Activated naive CD8-positive, alpha-beta T cell treated with anti-CD3 and anti-CD28 coated beads for 36 hours (primary cell): ENCODE measurements at places on chromosomes 7 and 10.

- no peaks in the 10 kb centered on the region for H3K36me3 ChIP-seq
- peak overlapping the region; percentile 88 for H3K27ac ChIP-seq
- peak; percentile 64 for DNase-seq
- peak overlapping the region; percentile 51 for H3K4me3 ChIP-seq
Measured at GRCh38 chr10:62853710-62854109, 37.5 kb upstream of the EGR2 start.

DNA sequence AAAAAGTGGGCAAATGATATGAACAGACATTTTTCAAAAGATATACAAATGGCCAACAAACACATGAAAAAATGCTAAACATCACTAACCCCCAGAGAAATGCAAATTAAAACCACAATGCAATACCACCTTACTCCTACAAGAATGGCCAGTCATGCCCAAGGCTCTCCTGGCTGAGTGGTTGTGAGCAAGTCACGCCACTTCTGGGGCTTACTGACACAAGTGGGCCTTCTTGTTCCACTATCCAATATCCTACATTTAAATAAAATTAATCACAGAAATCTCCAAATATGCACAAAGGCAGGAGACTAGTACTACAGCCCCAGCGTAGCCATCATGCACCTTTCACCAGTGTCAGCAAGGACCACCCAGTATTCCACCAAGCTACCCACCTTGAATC is 181.9 kb downstream of the TNS3 start:
- no peak for DNase-seq

- H3K27me3 ChIP-seq, result peaks cover 4% of the 10 kb centered on the region
- no peak overlapping the region for H3K27ac ChIP-seq
- no peaks in the 10 kb centered on the region for H3K4me1 ChIP-seq
- no peak overlapping the region for H3K4me3 ChIP-seq
- no peaks in the 10 kb centered on the region for H3K36me3 ChIP-seq
Measured at GRCh38 chr7:94738071-94738470, 82.1 kb upstream of the SGCE start.

DNA sequence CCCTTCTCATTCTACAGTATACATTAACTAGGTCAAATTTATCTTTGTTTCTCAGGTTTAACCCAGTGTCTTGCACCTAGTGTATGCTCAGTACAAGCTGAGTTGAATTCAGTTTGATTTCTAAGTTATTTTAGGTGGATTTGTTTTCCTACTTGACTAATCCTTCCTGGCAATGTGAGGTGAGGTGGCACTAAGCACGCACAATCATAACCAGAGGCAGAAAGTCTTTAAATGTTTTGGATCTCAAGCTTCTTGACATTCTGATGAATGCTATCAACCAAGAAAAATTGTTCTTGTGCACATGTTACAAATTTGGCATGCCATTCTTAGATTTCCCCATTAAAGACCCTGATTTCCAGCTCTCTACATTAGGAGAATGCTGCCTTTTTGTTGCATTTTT is 3.2 kb downstream of the BZW2 start:
- DNase-seq, result no peak
- no peak overlapping the region for H3K27ac ChIP-seq
- peak overlapping the region; percentile 99 for H3K4me3 ChIP-seq
- H3K27me3 ChIP-seq, result no peaks in the 10 kb centered on the region

DNA sequence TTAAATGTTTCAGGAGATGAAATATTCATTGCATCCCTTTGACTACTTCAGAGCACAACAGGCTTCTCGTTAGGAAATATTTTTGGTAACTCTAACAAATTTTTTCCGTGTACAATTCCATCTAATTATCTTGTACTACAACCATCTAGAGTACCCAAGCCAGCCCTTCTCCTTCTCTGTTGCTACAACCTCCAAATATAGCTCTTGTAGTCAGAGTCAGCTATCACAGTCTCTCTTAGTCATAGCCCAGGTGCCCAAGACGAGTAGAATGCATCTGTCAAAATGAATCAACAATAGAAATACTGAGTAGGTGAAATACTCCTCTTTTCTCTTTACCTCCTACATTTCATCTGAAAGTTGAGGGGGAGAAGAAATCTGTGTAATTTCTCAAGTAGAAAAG is 74.0 kb downstream of the INHBA start:
- no peak overlapping the region for H3K4me3 ChIP-seq
- DNase-seq, result no peak
- no peaks in the 10 kb centered on the region for H3K27me3 ChIP-seq
- no peaks in the 10 kb centered on the region for H3K4me1 ChIP-seq
- H3K27ac ChIP-seq, result no peak overlapping the region
- H3K36me3 ChIP-seq, result no peaks in the 10 kb centered on the region

DNA sequence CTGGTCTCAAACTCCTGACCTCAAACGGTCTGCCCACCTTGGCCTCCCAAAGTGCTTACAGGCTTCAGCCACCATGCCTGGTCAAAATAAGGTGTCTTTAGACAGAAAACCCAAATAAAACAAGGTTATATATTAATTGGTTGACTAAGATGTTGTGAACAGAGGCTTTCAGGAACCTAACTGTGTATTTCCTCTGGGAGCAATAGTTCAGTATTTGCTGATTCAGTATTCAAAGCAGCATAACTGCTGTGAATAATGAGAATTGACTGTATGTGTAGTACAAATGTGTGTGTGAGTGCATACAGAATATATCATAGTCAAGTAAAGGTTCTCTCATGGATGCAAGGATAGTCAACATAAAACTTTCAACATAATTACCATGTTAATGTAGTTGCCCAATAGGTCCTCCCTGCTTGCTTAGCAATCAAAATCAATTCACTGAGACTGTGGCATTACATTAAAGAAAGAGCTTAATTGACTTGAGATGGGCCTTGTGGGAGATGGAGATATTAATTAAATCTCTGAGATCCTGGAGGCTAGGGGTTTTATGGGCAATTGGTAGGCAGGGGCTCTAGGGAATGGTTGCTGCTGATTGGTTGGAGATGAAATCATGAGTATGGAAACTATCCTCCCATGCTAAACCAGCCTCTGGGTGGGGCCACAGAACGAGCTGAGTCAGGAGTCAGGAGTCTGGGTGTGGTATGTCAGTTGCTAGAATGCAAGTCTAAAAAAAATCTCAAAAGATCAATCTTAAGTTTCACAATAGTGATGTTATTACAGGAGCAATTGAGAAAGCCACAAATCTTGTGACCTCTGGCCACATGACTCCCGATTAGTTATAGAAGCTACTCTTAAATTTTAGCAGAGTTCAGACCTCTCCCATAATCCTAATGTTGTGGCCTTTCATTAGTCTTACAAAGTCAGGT is 162.7 kb downstream of the AKR1D1 start:
- H3K36me3 ChIP-seq, result no peaks in the 10 kb centered on the region
- H3K27ac ChIP-seq, result no peak overlapping the region
- no peaks in the 10 kb centered on the region for H3K4me1 ChIP-seq
- no peak overlapping the region for H3K4me3 ChIP-seq
- no peak for DNase-seq
- no peaks in the 10 kb centered on the region for H3K27me3 ChIP-seq

DNA sequence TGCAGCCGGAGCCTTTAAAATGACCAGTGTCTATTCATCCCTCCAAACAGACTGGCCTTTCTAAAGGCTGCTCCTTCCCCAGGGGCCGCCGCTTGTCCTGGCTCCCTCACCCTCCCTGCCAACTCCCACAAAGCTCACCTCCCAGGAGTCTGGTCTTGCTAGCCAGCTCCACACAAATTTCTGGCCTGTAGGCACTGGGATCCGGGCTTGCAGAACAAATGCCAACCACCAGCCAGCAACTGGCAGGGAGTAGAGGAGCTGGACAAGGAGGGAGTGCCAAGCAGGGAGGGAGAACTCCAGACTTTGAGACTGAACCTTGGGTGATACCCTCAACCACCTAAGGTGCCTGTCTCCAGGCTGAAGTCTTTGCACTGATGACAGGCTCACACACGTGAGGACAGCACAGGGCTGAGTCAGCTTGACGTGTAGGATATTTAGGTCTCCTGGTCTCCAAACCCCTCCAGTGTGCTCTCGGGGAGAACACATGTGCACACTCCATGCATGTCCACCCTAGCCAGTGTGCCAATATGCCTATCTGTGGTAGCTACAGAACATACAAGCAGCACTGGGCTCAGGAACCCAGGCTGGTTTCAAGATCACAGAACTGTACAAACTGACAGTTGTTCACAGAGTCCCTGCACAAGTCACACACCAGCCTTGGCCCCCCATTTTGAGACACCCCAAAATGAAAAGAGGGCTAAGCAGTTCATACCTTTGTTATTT is 6.0 kb downstream of the PAX2 start:
- H3K27ac ChIP-seq, result no peak overlapping the region
- no peak overlapping the region for H3K4me3 ChIP-seq
- peaks cover 93% of the 10 kb centered on the region for H3K27me3 ChIP-seq
- H3K4me1 ChIP-seq, result peaks cover 11% of the 10 kb centered on the region
- H3K36me3 ChIP-seq, result no peaks in the 10 kb centered on the region
- DNase-seq, result no peak

GRCh38 chr10:131762789-131763696 is 137.8 kb upstream of the PPP2R2D start:
- H3K4me3 ChIP-seq, result no peak overlapping the region
- H3K36me3 ChIP-seq, result no peaks in the 10 kb centered on the region
- no peak for DNase-seq
- H3K27ac ChIP-seq, result no peak overlapping the region

- H3K27me3 ChIP-seq, result no peaks in the 10 kb centered on the region
- DNase-seq, result no peak
- no peaks in the 10 kb centered on the region for H3K36me3 ChIP-seq
- no peaks in the 10 kb centered on the region for H3K4me1 ChIP-seq
- H3K27ac ChIP-seq, result no peak overlapping the region
- no peak overlapping the region for H3K4me3 ChIP-seq
Measured at GRCh38 chr10:108060246-108060645, 895.7 kb upstream of the SORCS1 start.

DNA sequence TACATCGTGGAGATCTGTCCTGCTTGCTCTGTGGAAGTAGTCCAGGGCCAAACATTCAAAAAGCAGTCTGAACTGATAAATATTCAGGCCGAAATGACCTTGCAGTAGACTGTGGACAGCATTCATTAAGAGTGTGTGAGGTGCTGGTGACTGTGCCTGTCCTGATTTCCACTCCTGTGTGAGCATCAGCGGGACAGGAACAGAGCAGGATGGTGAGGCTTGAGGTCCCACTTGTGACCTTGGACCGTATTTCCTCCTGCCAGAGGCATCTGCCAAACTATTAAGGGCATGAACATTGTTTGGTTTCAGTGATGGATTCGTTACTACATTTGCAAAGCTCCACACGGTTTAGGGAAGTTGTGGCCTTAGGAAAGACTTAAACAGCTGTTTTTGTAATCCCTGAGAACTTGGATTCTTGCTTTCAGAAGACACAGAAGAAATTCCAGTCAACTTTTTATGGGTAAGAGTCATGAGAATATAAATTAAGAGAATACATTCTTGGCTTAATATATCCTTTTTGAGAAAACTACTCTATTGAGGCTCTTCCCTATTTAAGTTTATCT is 32.8 kb downstream of the CCNY start:
- no peaks in the 10 kb centered on the region for H3K36me3 ChIP-seq
- no peak overlapping the region for H3K4me3 ChIP-seq
- peaks cover 49% of the 10 kb centered on the region for H3K4me1 ChIP-seq
- no peaks in the 10 kb centered on the region for H3K27me3 ChIP-seq

DNA sequence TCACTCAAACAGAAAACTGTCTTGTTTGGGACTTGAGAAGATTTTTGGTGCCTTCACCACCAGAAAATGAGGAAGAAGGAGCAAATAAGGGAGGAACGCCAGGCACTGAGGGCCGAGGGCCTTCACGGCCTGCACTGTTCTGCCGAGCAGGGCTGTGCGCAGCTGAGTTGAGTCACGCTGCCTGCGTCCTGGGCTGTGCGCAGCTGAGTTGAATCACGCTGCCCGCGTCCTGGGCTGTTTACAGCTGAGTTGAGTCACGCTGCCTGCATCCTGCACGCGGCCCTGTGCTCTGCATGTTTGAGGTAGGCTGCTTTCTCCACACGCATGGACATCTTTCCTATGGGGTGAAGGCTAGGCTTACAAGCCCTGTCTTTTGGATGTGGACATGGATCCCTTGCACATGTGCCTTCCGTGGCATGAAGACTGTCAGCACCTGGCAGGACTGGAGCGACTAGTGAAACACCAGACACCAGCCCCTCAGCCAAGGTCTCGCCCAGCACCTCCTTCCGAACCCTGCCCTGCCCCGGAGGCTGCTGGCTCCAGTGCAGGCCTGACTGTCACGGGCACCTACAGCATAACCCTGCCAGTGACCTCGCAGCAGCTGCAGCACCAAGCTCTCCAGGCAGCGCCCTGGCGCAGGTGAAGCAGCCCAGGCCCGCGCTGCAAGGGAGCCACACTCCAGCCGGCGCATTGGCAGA is 96.7 kb downstream of the HTR5A start:
- DNase-seq, result no peak
- no peaks in the 10 kb centered on the region for H3K36me3 ChIP-seq
- peaks cover 30% of the 10 kb centered on the region for H3K27me3 ChIP-seq
- H3K27ac ChIP-seq, result no peak overlapping the region

- no peaks in the 10 kb centered on the region for H3K4me1 ChIP-seq
- no peaks in the 10 kb centered on the region for H3K27me3 ChIP-seq
- H3K4me3 ChIP-seq, result no peak overlapping the region
- H3K27ac ChIP-seq, result no peak overlapping the region
- H3K36me3 ChIP-seq, result no peaks in the 10 kb centered on the region
- DNase-seq, result no peak
Measured at GRCh38 chr7:91504919-91505318, 240.7 kb downstream of the FZD1 start.

- H3K4me3 ChIP-seq, result no peak overlapping the region
- peaks cover 16% of the 10 kb centered on the region for H3K36me3 ChIP-seq
- peaks cover 1% of the 10 kb centered on the region for H3K4me1 ChIP-seq
- no peak overlapping the region for H3K27ac ChIP-seq
- DNase-seq, result no peak
- H3K27me3 ChIP-seq, result no peaks in the 10 kb centered on the region
Measured at GRCh38 chr10:97388152-97388551, 13.0 kb downstream of the RRP12 start.

- H3K27me3 ChIP-seq, result peaks cover 32% of the 10 kb centered on the region
- no peak for DNase-seq
- no peak overlapping the region for H3K27ac ChIP-seq
- peaks cover 2% of the 10 kb centered on the region for H3K36me3 ChIP-seq
- no peak overlapping the region for H3K4me3 ChIP-seq
Measured at GRCh38 chr7:106206826-106207541, 77.8 kb downstream of the NAMPT start.
